G401 (cell line): ENCODE measurements at places on chromosomes 4 and X. TPM values are rescaled to one million over a fixed set of nuclear protein-coding genes. Genes with fewer than 3 reads are reported as not detected.

GRCh38 chr4:185217408-185217975, 8.1 kb downstream of the SNX25 start:
- peak; percentile 49 for DNase-seq

DNA sequence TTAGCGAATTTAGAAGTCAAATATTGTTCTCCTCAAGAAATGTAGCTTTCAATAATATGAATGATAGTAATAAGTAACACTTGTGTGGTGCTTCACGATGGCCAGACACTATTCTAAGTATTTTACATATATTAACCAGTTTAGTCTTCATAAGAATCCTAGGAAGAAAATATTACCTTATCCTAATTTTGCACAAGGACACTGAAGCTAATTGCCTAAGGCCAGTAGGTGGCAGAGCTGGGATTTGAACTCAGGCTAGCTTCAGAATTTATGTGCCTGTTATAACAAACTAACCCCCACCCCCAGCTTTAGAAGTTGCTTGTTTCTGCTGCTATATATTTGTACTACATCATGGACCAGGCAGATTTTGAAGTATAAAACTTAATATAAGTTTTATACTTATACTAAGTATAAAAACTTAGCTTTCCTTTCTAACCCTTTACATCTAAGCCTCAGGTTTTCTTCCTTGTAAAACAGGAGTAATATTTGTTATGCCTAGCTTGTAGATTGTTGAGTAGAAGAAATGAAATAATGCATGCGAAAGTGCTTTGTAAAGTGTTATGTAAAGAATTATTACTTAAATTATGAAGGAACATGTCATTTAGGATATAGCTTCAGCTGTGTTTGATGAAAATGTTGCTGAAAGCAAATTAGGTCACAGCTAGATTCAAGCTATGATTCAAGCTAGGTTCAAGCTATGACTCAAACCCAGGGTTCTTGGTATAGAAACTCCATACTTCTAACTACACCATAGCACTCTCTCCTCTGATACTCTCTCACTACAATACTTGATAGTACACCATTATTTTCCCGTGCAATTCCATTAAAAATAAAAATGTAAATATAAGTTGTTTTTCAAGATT, 4.2 kb upstream of the CDS1 start:
- DNase-seq: peak; percentile 21

- DNase-seq: no peak
Measured at GRCh38 chrX:65463550-65463949, 71.0 kb downstream of the LAS1L start.

DNA sequence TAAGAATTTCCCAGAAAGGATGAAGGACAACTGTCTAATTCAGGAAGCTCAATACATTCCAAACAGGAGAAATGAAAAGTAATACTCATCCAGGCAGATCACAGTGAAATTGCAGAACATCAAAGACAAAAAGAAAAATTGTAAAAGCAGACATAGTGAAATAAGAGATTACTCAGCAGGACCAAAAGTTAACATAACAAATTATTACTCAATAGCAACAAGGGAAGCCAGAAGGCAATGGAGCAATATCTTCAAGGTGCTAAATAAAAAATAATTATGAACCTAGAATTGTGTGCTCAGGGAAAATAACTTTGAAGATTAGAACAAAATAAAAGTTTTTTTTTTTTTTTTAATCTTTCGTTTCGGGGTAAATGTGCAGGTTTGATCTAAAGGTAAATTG, 30.5 kb upstream of the ENPP6 start:
- no peak for DNase-seq

Gene VCX2
- total RNA-seq: not detected in 2 replicates

Gene IRS4
- not detected in 2 replicates for total RNA-seq

Gene CT45A6
- not detected in 2 replicates for total RNA-seq

DNA sequence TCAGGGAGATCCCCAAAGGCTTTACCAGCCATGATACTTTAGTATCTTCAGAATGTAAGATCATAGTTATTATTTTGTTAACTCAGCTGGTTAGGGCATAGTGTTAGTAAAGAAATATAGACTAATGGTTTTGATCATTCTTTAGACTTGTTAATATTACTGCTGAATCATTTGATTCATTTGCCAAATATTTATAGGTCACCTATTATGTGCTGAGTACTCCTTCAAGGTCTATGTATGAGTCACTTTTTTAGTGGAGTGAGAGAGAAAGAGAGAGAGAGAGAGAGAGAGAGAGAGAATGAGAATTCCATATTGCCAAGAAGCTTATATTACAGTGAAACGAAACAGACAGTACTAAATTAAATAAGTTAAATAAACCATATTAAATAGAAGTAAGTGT, 110.3 kb downstream of the UBE2NL start:
- no peak for DNase-seq

GRCh38 chrX:38061335-38061734, 55.0 kb downstream of the SYTL5 start:
- DNase-seq: no peak

Gene GSX2
- 6.8 and 12.8 TPM in 2 replicates for total RNA-seq

Gene ODAPH
- total RNA-seq: not detected in 2 replicates

GRCh38 chrX:12947545-12948235, 27.2 kb upstream of the TMSB4X start:
- no peak for DNase-seq
